ENCODE measurements at places on chromosomes 12 and 14. TPM values are rescaled to one million over a fixed set of nuclear protein-coding genes. Genes with fewer than 3 reads are reported as not detected.

The TMEM132C gene
- total RNA-seq: not detected

The RNASE7 gene
- total RNA-seq: not detected

GRCh38 chr14:102930753-102931579, 8.5 kb downstream of the AMN start:
- no peak for DNase-seq

DNA sequence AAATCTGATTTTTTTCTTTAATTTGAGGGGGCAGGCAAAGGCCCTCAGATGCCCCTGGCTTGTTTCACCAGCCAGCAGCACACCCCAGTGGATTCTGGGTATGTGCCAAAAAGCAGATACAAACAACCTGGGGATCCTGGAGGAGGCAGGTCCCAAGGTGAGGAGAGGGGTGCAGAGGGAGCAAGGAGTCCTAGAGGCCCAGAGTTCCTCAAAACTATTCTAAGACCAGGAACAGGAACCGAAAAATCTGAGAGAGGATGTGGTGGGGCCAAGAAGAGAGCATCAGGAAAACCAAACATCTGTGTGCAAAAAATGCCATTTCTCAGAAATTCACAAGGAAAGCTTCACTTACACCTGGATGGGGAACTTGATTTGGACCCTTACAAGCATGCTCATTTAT, 8.2 kb downstream of the KCNA5 start:
- DNase-seq: no peak

DNA sequence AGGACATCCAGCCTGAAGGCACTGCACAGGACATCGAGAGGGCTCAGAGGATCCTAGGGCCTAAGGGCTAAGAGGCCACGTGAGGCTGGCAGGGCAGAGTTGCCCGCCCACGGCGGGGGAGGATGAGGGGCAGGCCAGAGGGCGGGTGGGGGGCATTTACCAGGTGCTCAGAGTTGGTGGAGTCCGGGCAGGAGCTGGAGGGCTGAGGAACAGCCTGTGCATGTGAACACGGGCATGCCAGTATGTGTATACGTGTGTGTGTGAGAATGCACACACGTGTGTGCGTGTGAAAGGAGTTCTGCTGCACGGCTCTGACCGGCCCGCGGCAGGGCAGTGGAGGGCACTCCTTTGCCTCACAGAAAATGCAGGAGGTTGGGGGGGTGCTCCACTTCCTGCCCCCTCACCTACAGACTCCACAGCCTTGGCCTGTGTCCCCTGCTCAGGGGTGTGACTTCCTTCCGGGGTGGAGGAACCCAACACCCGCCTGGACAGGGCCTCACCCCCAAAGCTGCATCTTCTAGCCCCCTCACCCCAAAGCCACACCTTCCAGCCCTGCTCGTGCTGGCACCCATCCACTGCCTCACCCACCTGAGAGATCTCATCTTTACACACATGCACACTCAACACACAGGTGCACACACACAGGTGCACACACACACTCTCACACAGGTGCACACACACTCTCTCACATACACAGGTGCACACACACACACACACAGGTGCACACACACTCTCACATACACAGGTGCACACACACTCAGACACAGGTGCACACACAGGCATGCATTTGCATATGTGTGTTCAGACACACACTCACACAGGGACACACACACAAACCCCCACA, 11.8 kb upstream of the GPR132 start:
- no peak for DNase-seq
